Activated B cell treated with CpG ODN at 0.5 μM for 24 hours (primary cell): ENCODE measurements at places on chromosomes 12 and 14. TPM values are rescaled to one million over a fixed set of nuclear protein-coding genes. Genes with fewer than 3 reads are reported as not detected.

Gene RPL36AL
- 150 and 166 TPM in 2 replicates for total RNA-seq

Gene BORCS5
- 19.5 and 22.7 TPM in 2 replicates for total RNA-seq

Gene KRT85
- total RNA-seq: not detected in 2 replicates

- peaks cover 25% of the 10 kb centered on the region for H3K4me1 ChIP-seq
- no peak overlapping the region for H3K27ac ChIP-seq
- DNase-seq: no peak
- H3K4me3 ChIP-seq: no peak overlapping the region
- H3K27me3 ChIP-seq: no peaks in the 10 kb centered on the region
Observed at GRCh38 chr12:34186492-34186891, 164.2 kb downstream of the ALG10 start.

DNA sequence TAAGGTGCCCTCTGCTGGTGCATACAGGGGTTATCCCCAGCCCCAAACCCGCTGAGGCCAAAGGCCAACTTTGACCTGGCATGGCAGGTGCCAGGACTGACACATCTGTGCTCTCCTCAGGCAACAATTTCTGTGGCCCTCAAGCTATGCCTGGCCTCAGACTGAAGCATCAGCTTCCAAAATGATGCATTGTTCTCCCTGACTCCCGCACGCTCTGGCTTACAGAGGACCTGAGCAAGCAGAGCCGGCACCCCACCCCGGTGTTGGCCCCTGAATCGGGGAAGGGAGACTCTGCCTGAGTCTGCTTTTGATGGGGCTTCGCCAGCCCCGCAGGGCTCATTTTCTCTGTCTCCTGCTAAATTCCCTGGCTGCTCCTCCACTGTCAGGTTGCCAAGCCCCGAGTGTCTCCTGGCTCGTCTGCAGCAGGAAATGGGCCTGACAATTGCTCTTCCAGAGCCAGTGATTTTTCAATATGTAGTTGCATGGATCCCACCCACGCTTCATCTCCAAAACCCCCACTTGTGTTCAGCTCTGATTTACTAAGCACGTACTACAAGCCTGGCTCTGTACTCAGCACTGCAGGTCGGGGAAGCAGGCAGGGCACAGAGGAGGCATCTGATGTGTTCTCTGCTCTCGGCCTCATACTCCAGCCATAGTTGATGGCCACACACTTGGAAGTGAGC is 126.1 kb downstream of the SLC38A6 start:
- H3K4me3 ChIP-seq: no peak overlapping the region
- peaks cover 2% of the 10 kb centered on the region for H3K27me3 ChIP-seq
- H3K4me1 ChIP-seq: peaks cover 11% of the 10 kb centered on the region
- no peak for DNase-seq
- H3K27ac ChIP-seq: no peak overlapping the region

DNA sequence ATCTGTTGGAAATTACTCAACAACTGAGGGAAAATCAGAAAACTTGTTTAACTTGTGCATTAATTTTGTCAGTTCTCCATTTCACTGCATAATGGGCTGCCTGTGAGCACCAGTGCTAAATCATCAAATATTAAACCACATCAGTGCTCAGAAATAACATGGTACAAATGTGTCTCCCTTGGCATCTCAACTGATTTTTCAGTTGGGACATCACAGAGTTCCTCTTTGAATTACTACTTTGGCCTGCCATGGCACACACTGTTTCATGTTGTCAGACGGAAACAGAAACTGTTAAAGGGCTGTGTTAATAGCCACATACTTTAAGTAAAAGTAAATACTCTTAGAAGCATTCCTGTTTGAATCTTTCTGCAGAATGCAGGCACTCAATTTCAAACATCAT is 42.1 kb upstream of the STRN3 start:
- no peak for DNase-seq
- H3K36me3 ChIP-seq: peaks cover 47% of the 10 kb centered on the region
- no peak overlapping the region for H3K4me3 ChIP-seq
- no peaks in the 10 kb centered on the region for H3K4me1 ChIP-seq
- no peak overlapping the region for H3K27ac ChIP-seq

DNA sequence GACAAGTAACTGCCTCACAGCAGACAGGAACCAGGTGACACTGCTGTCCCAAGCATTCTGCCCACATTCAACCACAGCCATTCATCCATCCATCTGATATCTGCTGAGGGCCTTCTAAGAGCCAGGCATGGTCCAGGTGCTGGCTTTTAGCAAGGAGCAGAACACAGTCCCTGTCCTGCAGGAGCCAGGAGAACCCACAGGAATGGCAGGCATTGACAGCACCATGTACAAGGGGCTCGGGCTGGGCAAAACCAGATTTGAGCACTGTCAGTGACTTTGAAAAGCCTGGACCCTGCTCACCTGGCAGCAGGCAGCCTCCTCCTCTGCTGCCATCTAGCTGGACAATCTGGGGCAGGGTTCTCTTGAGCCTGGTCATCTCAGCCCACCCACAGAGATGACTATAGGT is 137.0 kb downstream of the ZFP36L1 start:
- DNase-seq: no peak
- no peaks in the 10 kb centered on the region for H3K27me3 ChIP-seq
- no peaks in the 10 kb centered on the region for H3K36me3 ChIP-seq
- H3K27ac ChIP-seq: no peak overlapping the region
- H3K4me1 ChIP-seq: peaks cover 19% of the 10 kb centered on the region

GRCh38 chr14:56075301-56075700 is 42.9 kb upstream of the PELI2 start:
- H3K4me3 ChIP-seq: no peak overlapping the region
- no peak for DNase-seq
- H3K36me3 ChIP-seq: no peaks in the 10 kb centered on the region
- no peak overlapping the region for H3K27ac ChIP-seq
- H3K27me3 ChIP-seq: peaks cover 10% of the 10 kb centered on the region
- no peaks in the 10 kb centered on the region for H3K4me1 ChIP-seq

GRCh38 chr14:66482873-66483272 is 3.3 kb upstream of the CCDC196 start:
- no peaks in the 10 kb centered on the region for H3K27me3 ChIP-seq
- no peaks in the 10 kb centered on the region for H3K4me1 ChIP-seq
- H3K27ac ChIP-seq: no peak overlapping the region
- H3K4me3 ChIP-seq: no peak overlapping the region
- no peaks in the 10 kb centered on the region for H3K36me3 ChIP-seq
- no peak for DNase-seq

DNA sequence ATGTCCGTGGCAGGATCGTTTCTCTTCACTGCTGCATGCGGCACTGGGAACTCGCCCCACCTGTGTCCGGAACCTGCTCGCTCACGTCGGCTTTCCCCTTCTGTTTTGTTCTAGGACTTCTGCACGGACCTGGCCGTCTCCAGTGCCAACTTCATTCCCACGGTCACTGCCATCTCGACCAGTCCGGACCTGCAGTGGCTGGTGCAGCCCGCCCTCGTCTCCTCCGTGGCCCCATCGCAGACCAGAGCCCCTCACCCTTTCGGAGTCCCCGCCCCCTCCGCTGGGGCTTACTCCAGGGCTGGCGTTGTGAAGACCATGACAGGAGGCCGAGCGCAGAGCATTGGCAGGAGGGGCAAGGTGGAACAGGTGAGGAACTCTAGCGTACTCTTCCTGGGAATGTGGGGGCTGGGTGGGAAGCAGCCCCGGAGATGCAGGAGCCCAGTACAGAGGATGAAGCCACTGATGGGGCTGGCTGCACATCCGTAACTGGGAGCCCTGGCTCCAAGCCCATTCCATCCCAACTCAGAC is 1.2 kb downstream of the FOS start:
- no peak for DNase-seq
- peak overlapping the region; percentile 94 for H3K4me3 ChIP-seq
- peaks cover 30% of the 10 kb centered on the region for H3K36me3 ChIP-seq
- peaks cover 52% of the 10 kb centered on the region for H3K4me1 ChIP-seq
- peaks cover 15% of the 10 kb centered on the region for H3K27me3 ChIP-seq

DNA sequence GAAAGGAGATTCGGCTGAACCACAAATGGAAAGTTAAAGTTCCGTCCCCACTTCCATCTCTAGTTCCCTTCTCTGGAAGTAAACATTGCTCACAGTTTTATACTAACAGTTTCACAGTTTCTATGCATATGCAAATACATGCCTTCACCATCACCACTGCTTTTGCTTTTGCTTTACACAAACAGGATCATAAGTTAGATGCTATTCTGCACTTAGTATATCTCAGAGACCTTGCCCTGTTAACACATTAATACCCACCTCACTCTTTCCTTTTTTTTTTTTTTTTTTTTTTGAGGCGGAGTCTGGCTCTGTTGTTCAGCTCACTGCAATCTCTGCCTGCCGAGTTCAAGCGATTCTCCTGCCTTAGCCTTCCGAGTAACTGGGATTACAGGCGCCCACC is 890 bp downstream of the TEP1 start:
- peak overlapping the region; percentile 99 for H3K4me3 ChIP-seq
- no peak for DNase-seq
- peak overlapping the region; percentile 99 for H3K27ac ChIP-seq

DNA sequence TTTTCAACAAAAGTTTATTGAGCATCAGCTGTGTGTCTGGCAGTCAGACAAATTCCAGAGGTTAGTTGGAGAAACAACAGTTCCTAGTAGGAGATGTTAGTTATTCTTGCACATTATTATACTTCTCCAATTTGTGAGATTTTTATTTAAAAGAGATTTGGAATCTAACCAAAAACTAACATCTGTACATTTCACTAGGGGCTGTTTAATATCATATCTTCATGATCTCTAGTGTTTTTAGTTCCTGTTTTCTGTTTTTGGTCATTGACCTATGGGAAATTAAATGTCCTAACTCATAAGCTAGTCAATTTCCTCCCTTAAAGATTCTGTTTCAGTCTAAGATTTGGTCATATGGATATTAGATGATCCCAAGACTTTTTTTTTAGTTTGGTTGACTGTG is 34.1 kb upstream of the KLHDC2 start:
- no peak for DNase-seq
- H3K4me1 ChIP-seq: no peaks in the 10 kb centered on the region
- H3K27ac ChIP-seq: no peak overlapping the region
- H3K27me3 ChIP-seq: no peaks in the 10 kb centered on the region
- H3K4me3 ChIP-seq: no peak overlapping the region

- H3K4me3 ChIP-seq: no peak overlapping the region
- H3K27ac ChIP-seq: no peak overlapping the region
- no peaks in the 10 kb centered on the region for H3K27me3 ChIP-seq
Observed at GRCh38 chr12:57821474-57822214, 3.1 kb upstream of the AVIL start.

GRCh38 chr12:102182635-102183034 is 15.0 kb downstream of the PMCH start:
- no peaks in the 10 kb centered on the region for H3K4me1 ChIP-seq
- no peaks in the 10 kb centered on the region for H3K27me3 ChIP-seq
- H3K4me3 ChIP-seq: no peak overlapping the region
- no peaks in the 10 kb centered on the region for H3K36me3 ChIP-seq

GRCh38 chr12:16605642-16606116 is 283 bp downstream of the LMO3 start:
- H3K36me3 ChIP-seq: no peaks in the 10 kb centered on the region
- H3K4me3 ChIP-seq: peak overlapping the region; percentile 44
- DNase-seq: no peak
- peaks cover 2% of the 10 kb centered on the region for H3K4me1 ChIP-seq
- H3K27me3 ChIP-seq: peaks cover 36% of the 10 kb centered on the region
- H3K27ac ChIP-seq: no peak overlapping the region

GRCh38 chr12:50742776-50743175 is 21.1 kb upstream of the ATF1 start:
- no peak overlapping the region for H3K27ac ChIP-seq
- no peak overlapping the region for H3K4me3 ChIP-seq
- H3K4me1 ChIP-seq: no peaks in the 10 kb centered on the region
- H3K27me3 ChIP-seq: no peaks in the 10 kb centered on the region
- DNase-seq: no peak

DNA sequence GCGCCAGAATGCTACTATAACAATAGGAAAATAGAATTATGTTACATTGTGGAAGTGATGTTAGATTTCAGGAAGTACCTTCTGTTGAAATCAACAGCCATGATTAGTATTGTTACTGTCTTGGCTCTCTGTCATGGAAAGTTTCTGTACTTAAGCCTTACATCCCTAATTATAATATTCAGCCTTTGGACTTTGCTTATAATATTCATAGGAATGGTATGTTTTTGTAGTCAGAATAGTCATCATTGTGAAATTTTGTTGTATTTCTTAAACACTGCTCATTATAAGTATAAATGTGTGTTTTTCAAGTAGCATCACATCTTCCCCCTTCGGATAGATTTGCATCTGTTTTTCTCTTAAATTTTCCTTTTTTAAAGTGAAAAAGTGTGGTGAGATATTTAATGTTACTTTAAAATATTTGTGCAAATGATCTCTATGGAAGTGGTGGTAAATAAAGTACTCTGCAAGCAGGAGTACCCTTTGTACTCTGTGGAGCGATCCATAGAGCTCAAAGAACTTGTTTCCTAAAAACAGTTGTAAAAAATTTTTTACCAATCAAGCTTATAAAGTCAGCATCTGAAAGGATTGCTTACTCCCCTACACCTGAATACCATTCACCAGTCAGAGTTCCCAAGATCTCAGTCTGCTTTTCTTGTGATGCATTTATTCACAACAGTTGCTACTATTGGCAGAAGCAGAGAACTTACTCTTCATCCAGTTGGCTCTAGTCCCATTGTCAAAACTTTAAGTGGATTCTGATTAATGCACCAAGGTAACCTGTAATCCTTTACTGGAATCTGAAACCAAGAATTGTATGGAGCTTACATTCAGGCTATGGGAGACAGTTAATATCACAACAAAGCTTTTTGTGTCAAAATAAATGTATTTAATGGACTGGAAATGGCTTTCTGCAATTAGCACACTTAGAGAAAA is 87.8 kb downstream of the RIC8B start:
- peaks cover 6% of the 10 kb centered on the region for H3K27me3 ChIP-seq
- H3K36me3 ChIP-seq: peaks cover 24% of the 10 kb centered on the region
- DNase-seq: no peak
- no peak overlapping the region for H3K4me3 ChIP-seq
- no peaks in the 10 kb centered on the region for H3K4me1 ChIP-seq
- no peak overlapping the region for H3K27ac ChIP-seq

GRCh38 chr12:132186208-132186856 is 42.1 kb downstream of the NOC4L start:
- no peak overlapping the region for H3K4me3 ChIP-seq
- no peak for DNase-seq
- no peaks in the 10 kb centered on the region for H3K27me3 ChIP-seq
- H3K36me3 ChIP-seq: peaks cover 2% of the 10 kb centered on the region
- no peak overlapping the region for H3K27ac ChIP-seq
- H3K4me1 ChIP-seq: peaks cover 16% of the 10 kb centered on the region

DNA sequence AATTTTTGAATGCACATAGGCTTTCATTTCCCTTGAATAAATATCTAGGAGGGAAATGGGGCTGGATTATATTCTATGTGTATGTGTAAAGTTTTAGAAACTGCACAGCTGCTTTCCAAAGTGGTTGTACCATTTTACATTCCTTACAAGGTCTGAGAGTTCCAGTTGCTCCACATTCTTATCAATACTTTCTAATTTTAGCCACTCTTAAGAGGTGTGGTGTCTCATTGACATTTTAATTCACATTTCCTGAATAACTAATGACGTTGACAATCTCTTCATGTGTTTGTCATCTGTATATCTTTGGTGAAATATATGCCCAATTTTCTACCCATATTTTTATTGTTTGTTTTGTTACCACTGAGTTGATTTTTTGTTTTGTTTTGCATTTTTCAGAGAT is 74.6 kb upstream of the VASH1 start:
- peaks cover 18% of the 10 kb centered on the region for H3K27me3 ChIP-seq
- H3K27ac ChIP-seq: no peak overlapping the region
- no peaks in the 10 kb centered on the region for H3K4me1 ChIP-seq
